ENCODE measurements at places on chromosomes 1 and 21. TPM values are rescaled to one million over a fixed set of nuclear protein-coding genes. Genes with fewer than 3 reads are reported as not detected.

Gene SYTL1
- 8.5 TPM for polyA plus RNA-seq

Gene FAM72D
- 2.4 TPM for polyA plus RNA-seq

Gene MAGI3
- 36.9 TPM for polyA plus RNA-seq

DNA sequence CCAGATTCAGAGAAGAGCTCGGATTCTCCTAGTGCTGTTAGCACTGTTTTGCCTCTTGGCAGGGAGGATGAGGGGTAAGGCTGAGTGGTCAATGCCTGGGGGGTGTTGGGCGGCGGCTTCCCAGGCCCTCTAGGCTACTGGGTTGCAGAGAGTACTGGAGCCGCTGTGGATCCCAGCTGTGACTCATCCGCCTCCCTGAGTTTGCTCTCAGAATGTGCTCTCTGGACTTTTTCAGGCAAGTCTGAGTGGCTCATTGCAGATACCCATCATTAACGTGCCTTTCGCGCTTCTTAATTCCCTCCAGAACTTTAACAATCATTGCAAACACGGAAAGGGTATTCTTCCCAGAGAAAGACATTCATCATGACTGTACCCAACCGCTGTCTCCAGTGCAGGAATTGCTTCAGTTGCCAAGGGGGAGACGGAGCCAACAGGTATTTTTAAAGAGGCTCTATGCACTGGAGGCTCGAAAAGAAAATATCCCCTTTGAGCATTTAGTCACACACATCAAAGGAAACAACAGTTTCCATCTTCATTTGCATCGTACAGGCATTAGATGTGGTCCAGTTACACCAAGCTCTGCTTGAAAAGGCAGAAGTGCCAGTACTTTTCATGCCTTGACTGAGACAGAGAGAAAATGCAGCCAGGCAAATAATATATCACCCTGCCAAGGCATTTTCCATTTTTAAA, 14.4 kb upstream of the CAMTA1 start:
- no peak overlapping the region for H3K27ac ChIP-seq
- no peak for DNase-seq
- H3K4me3 ChIP-seq: no peak overlapping the region
- H3K4me1 ChIP-seq: no peaks in the 10 kb centered on the region
- H3K27me3 ChIP-seq: peaks cover 28% of the 10 kb centered on the region

Gene ERVH48-1
- polyA plus RNA-seq: 2.4 TPM

- H3K27me3 ChIP-seq: no peaks in the 10 kb centered on the region
- H3K4me1 ChIP-seq: no peaks in the 10 kb centered on the region
- H3K4me3 ChIP-seq: no peak overlapping the region
- no peaks in the 10 kb centered on the region for H3K36me3 ChIP-seq
- H3K27ac ChIP-seq: no peak overlapping the region
Measured at GRCh38 chr1:145777357-145778145, 46.3 kb downstream of the RNF115 start.

DNA sequence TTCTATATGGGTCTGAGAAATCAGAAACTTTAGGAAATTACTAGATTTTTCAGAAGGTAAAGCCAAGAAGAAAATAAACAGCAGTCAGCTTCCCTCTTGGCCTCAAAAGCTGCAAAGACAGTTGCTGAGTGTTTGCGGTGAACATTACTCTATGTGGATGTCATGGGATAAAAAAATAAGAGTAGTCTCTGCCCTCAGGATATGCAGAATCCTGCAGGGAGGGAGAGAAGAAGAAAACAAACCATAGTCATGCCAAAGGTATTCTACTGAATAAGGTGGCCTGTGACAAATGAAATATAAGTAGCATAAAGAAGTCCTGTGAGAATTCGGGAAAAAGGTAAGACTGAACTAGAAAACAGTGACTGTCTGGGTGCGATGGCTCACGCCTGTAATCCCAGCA, 19.0 kb downstream of the YARS1 start:
- H3K27ac ChIP-seq: no peak overlapping the region
- no peak overlapping the region for H3K4me3 ChIP-seq
- no peaks in the 10 kb centered on the region for H3K27me3 ChIP-seq
- no peak for DNase-seq

Gene CR1L
- polyA plus RNA-seq: 1.0 TPM

Gene ITLN2
- not detected for polyA plus RNA-seq

Gene RGS16
- 4.4 TPM for polyA plus RNA-seq

- H3K27ac ChIP-seq: peak overlapping the region; percentile 40
- DNase-seq: no peak
- no peaks in the 10 kb centered on the region for H3K4me1 ChIP-seq
- H3K27me3 ChIP-seq: no peaks in the 10 kb centered on the region
Measured at GRCh38 chr21:14523234-14523633, 22.9 kb downstream of the SAMSN1 start.

DNA sequence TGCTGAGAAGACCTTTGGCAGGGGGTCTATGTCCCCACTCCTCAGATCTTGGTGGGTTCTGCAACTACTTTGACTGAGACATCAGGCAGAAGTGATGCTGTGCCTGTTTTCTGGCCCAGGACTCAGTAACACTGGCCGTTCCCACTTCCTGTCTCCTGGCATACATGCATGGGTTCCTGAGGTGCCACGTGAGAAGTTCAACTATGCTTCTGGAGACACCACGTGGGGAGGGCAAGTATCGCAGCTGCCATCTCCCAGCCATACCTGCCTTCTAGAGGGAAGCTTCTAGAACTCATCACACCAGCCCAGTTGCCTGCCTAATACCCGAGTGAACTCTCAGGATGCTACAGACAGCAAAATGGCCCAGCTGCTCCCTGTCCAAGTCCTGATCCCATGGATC, 65.8 kb downstream of the TRABD2B start:
- H3K27ac ChIP-seq: no peak overlapping the region
- no peaks in the 10 kb centered on the region for H3K36me3 ChIP-seq
- no peak for DNase-seq

DNA sequence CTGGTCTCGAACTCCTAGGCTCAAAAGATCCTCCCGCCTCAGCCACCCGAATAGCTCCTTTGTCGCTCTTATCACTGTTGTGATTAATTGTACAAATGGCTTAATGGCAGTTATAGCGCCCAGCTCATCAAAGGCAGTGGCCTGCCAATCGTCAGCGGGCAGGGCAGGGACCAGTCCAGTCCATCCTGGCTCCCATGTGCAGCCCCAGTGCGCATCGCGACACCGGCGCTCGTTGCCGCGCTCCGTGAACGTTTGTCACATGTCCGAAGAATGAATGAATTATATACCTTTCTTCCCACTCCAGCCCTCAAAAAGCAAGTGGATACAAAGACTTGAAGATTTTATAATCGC, 18.4 kb downstream of the MTX1 start:
- peak overlapping the region; percentile 56 for H3K4me3 ChIP-seq
- no peak for DNase-seq
- H3K4me1 ChIP-seq: peaks cover 3% of the 10 kb centered on the region
- no peaks in the 10 kb centered on the region for H3K27me3 ChIP-seq

DNA sequence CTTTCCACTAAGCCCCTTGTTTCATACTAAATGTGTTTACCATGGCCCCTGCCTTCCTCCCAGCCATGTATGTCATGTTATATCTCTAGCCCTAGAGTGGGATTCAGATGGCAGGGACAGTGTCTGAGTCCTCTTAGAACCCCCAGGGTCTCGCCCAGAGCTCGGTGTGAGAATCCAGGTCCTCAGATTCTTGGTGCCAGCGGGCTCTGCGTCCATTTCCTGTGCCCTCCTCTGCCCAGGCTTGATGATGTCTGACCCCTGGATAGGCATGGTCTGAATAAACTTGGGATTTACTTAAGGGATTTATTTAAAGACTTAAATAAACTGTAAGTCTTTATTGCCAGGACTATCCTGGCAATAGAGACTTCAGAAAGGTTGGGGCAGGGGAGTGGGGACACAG, 6.2 kb upstream of the KISS1 start:
- H3K36me3 ChIP-seq: no peaks in the 10 kb centered on the region
- no peaks in the 10 kb centered on the region for H3K4me1 ChIP-seq
- H3K4me3 ChIP-seq: no peak overlapping the region

- H3K4me1 ChIP-seq: no peaks in the 10 kb centered on the region
- no peaks in the 10 kb centered on the region for H3K36me3 ChIP-seq
- H3K4me3 ChIP-seq: no peak overlapping the region
- no peaks in the 10 kb centered on the region for H3K27me3 ChIP-seq
- DNase-seq: no peak
Measured at GRCh38 chr21:18493422-18493821, 89.8 kb upstream of the TMPRSS15 start.

DNA sequence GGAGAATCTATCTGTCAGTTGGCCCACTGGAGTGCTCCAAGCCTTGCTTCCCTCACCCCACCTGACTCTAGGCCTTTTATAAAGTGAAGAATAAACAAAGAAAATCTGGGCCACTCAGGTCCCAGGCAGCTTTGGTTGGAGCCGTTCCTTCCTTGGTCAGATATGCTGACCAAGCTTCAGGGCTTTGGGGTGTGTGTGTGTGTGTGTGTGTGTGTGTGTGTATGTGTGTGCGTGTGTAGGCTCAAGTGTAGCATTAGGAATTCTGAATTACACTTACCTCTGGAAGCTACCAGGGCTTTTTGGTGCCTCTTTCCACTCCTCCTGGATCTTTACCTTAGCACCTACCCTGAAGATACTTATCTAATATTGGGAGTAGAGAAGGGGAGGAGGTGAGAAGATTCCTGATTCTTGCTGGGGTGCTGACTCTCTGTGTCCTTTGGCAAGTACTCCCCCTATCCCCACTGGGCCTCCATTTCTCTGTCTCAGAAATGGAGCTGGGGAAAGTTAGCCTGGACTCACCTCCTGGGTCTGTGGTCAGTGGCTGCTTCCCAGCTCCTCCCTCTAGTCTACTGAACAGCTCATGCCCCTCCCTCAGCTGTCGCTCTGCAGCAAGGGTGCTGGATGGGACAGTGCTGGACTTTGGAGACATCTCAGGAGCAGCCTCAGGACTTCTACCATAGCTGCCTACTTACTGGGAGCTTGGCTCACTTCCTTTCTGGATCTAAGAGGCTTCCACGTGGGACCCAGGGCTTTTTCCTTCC, 10.8 kb downstream of the FOXD2 start:
- H3K4me3 ChIP-seq: no peak overlapping the region
- peaks cover 60% of the 10 kb centered on the region for H3K27me3 ChIP-seq
- DNase-seq: no peak
- H3K36me3 ChIP-seq: no peaks in the 10 kb centered on the region

Gene HIVEP3
- polyA plus RNA-seq: 6.7 TPM

DNA sequence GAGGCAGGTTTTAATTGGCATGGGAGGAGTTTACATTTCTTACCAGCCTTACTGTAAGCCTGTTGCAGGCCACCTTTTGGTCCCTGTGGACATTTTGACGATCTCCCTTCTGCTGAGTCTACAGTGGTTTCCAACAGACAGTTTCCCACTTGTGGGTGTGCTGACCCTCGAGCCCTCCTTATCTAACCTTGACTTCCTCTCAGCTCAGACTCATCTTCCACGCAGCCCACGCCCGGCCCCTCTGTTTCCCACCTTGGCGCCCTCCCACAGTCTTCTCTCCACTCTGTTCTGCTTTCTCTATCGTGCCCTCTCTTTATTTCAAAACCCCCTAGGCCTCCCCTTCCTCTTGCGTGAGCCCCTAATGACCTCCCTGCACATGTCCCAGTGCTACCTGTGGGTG, 6.1 kb upstream of the ARL8A start:
- H3K27me3 ChIP-seq: no peaks in the 10 kb centered on the region
- peaks cover 12% of the 10 kb centered on the region for H3K4me1 ChIP-seq
- H3K36me3 ChIP-seq: peaks cover 53% of the 10 kb centered on the region
- no peak overlapping the region for H3K4me3 ChIP-seq

Gene SH2D1B
- 0.96 TPM for polyA plus RNA-seq

DNA sequence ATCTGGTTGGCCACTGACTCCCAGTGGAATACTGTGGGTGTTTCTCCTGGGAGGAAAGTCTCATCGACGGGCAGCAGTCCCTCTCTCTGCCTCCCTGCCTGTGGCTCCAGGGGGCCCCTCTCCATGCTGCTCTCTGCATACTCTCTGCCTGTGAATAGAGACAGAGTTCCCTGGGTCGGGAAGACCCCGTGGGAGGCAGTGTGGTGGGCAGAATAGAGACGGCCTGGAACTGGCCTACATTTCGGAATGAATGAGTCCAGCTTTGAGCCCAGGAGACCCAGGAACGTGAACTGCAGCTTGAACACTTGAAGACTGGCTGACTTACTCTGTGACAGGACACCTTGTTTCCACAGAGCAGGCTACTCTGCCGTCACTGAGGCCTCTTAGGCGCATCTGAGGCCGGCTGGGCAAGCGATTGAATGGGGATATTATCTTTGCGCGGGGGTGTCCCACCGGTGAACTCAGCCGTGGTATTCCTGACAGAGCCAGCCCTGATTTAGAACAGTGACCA, 64.0 kb downstream of the KIF21B start:
- no peaks in the 10 kb centered on the region for H3K4me1 ChIP-seq
- H3K4me3 ChIP-seq: no peak overlapping the region
- H3K27me3 ChIP-seq: no peaks in the 10 kb centered on the region
- no peaks in the 10 kb centered on the region for H3K36me3 ChIP-seq

GRCh38 chr1:43513471-43514173, 17.1 kb upstream of the PTPRF start:
- H3K27me3 ChIP-seq: peaks cover 10% of the 10 kb centered on the region
- H3K4me1 ChIP-seq: no peaks in the 10 kb centered on the region
- DNase-seq: no peak
- H3K4me3 ChIP-seq: no peak overlapping the region
- H3K36me3 ChIP-seq: no peaks in the 10 kb centered on the region
- no peak overlapping the region for H3K27ac ChIP-seq

- H3K36me3 ChIP-seq: no peaks in the 10 kb centered on the region
- no peak for DNase-seq
- peaks cover 32% of the 10 kb centered on the region for H3K4me1 ChIP-seq
- H3K27me3 ChIP-seq: no peaks in the 10 kb centered on the region
- no peak overlapping the region for H3K4me3 ChIP-seq
- H3K27ac ChIP-seq: no peak overlapping the region
Measured at GRCh38 chr1:231040800-231041718, 1.0 kb upstream of the FAM89A start.

Gene ORC1
- 7.5 TPM for polyA plus RNA-seq

Gene H6PD
- 50.2 TPM for polyA plus RNA-seq

Gene F5
- polyA plus RNA-seq: 0.19 TPM

- no peaks in the 10 kb centered on the region for H3K36me3 ChIP-seq
- no peaks in the 10 kb centered on the region for H3K4me1 ChIP-seq
- DNase-seq: no peak
Measured at GRCh38 chr21:15001857-15002606, 62.8 kb downstream of the NRIP1 start.

DNA sequence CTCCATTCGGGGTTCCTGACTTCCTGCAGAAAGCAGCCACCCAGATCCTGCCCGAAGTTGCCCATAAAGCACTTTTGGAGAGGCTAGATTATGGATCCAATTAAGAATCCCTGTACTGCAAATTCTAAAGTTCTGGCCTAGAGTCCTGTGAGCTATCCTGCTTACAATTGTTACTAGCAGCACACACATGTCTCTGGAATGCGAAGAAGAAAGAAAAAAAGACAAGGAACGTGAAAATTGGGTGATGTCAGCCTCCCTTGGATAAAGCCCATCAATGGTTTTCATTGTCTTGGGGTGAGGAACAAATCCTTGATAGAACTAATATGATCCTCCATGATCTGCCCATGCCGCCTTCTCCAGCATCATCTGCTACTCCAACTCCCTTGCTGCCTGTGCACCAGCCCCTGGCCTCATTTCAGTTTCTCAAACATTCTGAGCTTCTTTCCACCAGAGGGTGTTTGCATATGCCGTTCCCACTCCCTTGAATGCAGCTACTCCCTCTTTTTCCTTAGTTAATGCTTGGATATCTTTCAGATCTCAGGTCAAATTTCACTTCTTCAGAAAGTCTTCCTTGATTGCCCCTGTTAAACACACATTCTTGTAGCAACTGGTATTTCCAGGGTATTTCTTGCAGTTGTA, 94.0 kb downstream of the ST6GALNAC5 start:
- no peak overlapping the region for H3K27ac ChIP-seq
- no peaks in the 10 kb centered on the region for H3K27me3 ChIP-seq
- no peaks in the 10 kb centered on the region for H3K4me1 ChIP-seq
- no peak for DNase-seq
- H3K36me3 ChIP-seq: no peaks in the 10 kb centered on the region

Gene ADAMTS1
- 71.5 TPM for polyA plus RNA-seq

Gene DIRAS3
- 2.4 TPM for polyA plus RNA-seq

Gene SHE
- 25.3 TPM for polyA plus RNA-seq

Gene TRAF3IP3
- polyA plus RNA-seq: 2.2 TPM
